ENCODE measurements at places on chromosomes 1 and 21. TPM values are rescaled to one million over a fixed set of nuclear protein-coding genes. Genes with fewer than 3 reads are reported as not detected.

DNA sequence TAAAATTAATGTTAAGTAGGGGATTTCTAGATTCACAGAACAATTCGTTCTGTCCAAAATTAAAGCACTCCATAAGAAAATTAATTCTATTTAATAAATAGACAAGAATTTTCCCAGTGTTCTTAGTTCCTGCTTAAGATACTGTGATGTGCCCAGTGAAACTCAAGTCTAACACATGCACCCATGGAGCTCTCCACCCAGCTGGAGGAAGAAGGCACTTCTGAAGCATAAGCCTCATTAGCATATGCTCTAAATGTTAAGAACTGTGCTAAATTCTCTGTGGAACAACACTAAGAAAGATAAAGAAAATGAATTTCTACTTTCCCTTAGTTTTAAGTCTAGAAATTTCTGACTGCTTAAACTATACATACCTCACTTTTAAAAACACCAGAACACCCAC lies 71.2 kb downstream of the TTLL7 start:
- DNase-seq = no peak

GRCh38 chr1:55310505-55310971 lies 95.4 kb upstream of the USP24 start:
- no peak for DNase-seq

- no peak for DNase-seq
Measured at GRCh38 chr21:45456584-45457160, 51.7 kb downstream of the COL18A1 start.

- peak; percentile 59 for DNase-seq
Measured at GRCh38 chr1:206685769-206686477, 1.2 kb downstream of the MAPKAPK2 start.

- peak; percentile 27 for DNase-seq
Measured at GRCh38 chr1:218850367-218850766, 323.3 kb upstream of the LYPLAL1 start.

DNA sequence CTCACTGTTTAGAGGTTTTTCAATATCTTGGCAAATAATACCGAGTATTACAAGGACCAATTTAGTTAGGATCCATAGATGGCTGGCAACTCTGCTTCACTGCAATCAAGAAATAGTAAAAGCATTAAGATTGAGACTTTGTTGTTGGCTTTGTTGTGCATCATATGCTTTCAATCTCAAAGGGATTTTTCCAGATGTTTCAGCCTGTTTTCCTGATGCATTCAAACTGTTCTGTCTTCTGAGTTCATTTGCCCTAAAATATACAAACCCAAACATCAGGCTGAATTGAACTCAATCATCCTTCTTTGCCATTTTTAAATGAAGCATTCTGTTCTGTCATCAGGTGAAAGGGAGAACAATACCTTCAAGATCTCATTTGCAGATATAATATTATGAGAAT lies 248.7 kb downstream of the TTLL7 start:
- DNase-seq = no peak

- no peak for DNase-seq
Measured at GRCh38 chr21:27306206-27306605, 339.3 kb upstream of the ADAMTS5 start.

GRCh38 chr1:94004924-94005323 lies 95.7 kb upstream of the GCLM start:
- DNase-seq = no peak

DNA sequence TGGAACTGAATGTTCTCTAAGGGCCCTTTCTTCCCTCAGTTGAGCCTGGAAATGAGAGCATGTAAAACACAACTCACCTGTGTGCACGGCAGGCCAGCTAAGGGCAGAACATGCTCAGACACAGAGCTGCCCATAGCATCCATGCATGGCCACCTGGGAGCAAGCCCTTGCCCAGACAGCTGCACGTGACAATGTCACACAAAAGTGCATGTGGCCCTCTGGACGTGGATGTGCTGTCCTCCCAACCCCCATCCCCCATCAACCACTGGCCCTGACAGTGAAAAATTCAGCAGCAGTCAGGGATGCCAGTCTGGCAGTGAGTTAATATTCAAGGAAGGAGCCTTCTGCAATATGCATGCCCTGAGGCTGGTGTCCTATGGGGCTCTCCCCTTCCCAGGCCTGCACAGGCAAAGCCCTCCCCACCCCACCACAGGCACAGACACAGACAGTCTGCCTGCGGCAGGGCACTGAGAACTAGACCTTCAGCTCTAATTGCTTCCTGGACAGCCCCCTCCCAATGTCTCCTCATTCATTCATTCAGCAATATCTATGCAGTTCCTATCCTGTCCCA lies 14.6 kb upstream of the COL16A1 start:
- no peak for DNase-seq

DNA sequence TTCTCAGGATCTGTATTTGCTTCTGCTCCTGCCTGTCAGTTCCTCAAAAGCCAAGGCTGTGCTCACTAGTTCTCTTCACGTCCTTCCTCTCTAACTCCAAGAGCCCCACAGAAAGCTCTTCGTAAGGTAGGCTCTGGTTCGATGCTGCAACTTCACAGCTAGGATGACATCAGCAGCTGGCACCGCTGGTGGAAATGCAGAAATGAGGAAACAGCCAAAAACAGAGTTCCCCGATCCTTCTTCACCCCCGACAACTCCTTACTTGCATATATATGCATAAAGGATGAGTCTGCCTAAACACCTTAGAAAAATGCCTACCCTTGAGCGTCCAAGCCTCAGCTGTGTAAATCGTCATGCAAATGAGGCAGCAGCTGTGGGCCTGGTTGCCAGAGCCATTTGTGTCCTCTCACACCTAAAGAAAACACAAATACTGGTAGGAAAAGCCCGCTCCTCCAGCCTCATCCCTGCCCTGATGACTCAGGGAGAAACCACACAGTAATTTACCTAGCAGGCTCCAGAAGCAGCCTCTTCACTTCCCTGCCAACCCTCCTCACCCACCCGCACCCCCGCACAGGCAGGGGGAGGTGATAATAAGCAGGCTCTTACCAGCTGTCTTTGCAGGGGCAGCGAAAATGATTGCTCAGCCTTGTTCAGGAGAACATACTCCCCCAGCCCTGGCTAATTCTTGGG lies 28.2 kb downstream of the BATF3 start:
- no peak for DNase-seq

- DNase-seq = no peak
Measured at GRCh38 chr1:15944308-15945010, 31.4 kb downstream of the ZBTB17 start.

GRCh38 chr1:180571060-180571831 lies 12.5 kb downstream of the OVAAL start:
- DNase-seq = no peak

GRCh38 chr1:205291596-205291995 lies 29.9 kb downstream of the NUAK2 start:
- DNase-seq = no peak

- no peak for DNase-seq
Measured at GRCh38 chr1:160416369-160416768, 16.0 kb downstream of the VANGL2 start.

DNA sequence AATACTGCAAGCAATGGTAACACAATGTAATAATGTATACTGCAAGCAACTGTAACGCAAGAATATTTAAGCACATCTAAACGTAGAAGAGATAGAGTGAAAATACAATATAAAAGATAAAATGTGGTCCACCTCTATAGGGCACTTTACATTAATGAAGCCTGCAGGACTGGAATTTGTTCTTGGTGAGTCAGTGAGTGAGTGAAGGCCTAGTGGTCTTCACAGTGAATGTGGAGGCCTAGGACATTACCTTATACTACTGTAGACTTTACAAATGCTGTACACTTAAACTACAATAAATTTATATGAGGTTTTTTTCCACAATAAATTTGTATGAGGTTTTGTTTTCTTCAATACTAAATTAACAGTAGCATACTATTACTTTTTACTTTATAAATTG lies 287.4 kb upstream of the SNX7 start:
- no peak for DNase-seq

DNA sequence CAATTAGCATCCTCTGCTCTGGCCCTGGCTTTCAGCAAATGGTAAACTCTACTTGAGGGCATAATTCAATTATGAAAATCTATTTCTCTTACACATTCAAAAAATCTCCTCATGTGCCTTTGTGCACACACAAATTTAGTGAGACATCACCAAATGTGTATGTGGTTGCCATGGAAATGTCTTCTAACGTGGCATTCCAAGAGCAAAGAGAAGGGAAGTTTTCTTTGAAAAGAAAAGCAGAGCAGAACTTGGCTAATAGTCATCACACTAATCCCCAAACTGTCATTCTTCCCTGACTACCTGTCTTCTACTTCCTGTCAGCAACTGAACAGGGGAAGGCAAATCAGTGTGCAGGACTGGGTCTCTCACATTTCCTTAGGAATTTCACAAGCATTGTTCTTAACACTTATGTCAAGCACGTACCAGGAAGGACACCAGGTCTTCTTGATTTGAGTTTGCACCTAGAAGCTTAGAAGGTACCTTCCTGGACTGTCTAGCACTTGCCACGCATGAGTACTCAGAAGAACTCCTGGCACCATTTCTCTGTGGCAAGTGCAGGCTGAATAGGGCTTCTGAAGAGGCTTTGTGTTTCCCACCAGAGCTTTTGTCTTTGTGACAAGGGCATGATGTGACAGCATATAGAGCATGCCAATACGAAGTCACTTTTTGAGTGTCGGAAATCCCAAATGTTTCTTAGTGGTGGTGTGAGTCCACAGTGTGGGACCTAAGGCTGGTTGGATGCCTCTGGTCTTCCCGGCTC lies 32.3 kb downstream of the MAN1C1 start:
- DNase-seq = no peak

DNA sequence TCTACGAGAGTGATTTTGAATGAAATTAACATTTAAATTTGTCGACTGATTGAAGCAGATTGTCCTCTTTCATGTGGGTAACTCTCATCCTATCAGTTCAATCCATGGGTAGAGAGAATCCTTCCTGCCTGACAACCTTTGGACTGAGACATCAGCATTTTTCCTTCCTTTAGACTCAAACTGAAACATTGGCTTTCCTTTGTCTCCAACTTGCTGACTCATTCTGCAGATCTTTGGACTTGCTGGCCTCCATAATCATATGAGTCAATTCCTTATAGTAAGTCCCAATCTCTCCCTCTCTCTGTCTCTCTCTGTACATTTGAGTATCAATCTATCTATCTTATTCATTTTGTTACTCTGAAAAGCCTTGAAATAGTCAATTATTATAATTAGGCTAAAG lies 416.7 kb downstream of the LRRIQ3 start:
- DNase-seq = no peak

DNA sequence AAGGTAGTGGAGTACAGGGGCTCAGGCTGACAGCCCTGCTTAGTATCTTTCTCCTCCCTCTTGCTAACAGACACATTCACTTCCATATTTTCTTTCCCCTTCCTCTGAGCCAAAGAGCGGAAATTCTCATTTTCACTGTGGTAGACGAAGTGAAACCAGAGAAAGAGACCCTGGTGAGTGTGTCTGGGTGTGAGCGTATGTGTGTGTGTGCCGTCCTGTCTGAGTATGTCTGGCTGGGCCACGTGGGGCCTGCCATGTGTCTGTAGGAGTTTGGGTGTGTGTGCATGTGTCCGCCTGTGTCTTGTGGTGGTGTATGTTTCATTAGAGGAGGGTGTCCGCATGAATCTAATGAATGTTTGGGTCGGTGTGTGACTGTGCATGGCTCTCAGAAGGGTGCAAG lies 1.7 kb downstream of the COL8A2 start:
- no peak for DNase-seq

- no peak for DNase-seq
Measured at GRCh38 chr1:237737448-237737847, 153.3 kb downstream of the ZP4 start.

DNA sequence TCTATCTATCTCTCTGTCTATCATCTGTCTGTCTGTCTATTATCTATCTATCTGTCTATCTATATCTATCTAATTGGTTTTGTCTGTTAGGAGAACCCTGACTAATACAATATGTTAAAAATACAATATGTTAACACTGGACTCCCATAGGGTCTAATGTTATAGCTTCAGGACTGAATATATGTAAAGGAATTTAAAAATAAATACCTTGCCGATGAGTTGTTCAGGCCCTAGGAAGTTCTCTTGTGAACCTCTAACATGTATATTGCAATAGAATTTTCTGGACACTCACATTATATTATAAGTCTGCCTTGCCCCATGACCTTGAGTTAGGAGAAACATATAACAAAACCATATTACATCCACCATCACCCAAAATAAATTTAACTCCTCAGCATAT lies 900.6 kb downstream of the NCAM2 start:
- no peak for DNase-seq

DNA sequence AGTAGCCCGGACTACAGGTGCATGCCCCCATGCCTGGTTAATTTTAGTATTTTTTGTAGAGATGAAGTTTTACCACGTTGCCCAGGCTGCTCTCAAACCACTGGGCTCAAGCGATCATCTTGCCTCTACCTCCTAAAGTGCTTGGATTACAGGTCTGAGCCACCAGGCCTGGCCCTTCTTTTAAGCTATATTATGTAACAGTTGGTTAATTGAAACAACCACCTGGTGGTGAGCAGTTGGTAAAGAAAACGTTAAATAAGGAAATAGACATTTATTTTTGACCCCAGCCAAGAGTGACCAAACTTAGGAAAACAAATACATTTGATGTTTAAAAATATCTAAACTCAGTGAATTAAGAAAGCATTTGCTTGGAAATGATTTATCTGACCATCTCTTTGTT lies 12.1 kb upstream of the PDC start:
- no peak for DNase-seq

GRCh38 chr1:8239039-8239305 lies 78.9 kb upstream of the SLC45A1 start:
- peak; percentile 52 for DNase-seq

GRCh38 chr1:45554198-45554597 lies 3.6 kb downstream of the AKR1A1 start:
- no peak for DNase-seq

GRCh38 chr1:231600458-231600976 lies 26.1 kb upstream of the DISC1 start:
- DNase-seq = no peak

GRCh38 chr1:210441028-210441427 lies 112.3 kb downstream of the HHAT start:
- DNase-seq = no peak

Gene KCNA2
- total RNA-seq = 0.51 TPM

Gene SPATA17
- total RNA-seq = 0.28 TPM

Gene RGS13
- total RNA-seq = not detected

Gene TOMM40L
- 2.4 TPM for total RNA-seq

Gene MCOLN2
- 2.6 TPM for total RNA-seq

Gene CORT
- not detected for total RNA-seq

Gene RBP7
- total RNA-seq = 15.7 TPM

Gene FALEC
- total RNA-seq = not detected

Gene LCE3D
- total RNA-seq = not detected

Gene NID1
- total RNA-seq = 72.0 TPM

Gene CCT3
- 157 TPM for total RNA-seq

Gene ZFP69B
- total RNA-seq = 0.60 TPM

Gene KCNAB2
- 18.3 TPM for total RNA-seq

Gene PADI3
- total RNA-seq = not detected

Gene SPTA1
- total RNA-seq = 0.10 TPM

Gene LAMB3
- 0.73 TPM for total RNA-seq
